ENCODE measurements at places on chromosomes 3 and 15.

DNA sequence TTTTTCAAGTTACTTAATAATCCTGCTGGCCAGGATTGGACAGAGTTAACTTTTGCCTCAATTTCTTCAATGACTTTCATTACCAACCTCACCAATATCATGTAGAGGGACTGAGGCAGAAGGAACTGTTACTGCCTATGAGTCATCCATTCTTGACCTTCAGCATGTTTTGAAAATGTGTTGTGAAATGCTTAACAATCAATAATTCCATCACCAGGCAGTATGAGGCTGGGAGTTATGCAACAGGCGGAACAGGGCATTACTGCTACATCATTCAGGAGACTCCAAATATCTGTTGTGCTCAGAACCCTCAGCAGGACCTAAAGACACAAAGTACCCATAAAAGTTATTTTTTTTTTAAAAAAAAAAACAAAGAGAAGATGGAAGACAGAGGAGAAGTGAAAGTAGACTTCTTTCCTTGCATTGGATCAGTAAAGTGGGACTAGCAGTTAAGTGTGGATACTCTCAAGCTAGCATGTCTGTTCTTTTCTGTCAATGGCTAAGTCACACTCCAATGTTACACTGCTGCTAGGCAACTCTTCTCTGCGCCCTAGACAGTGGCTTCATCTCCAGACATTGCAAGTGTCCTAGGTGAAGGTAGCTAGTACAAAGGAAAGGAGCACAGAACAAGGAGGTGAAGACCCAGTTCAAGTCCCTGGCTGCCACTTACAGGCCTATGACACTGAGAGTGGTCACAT is 184.9 kb upstream of the LPP start:
- no peak for ATAC-seq

GRCh38 chr3:8443829-8444791 is 57.5 kb upstream of the LMCD1 start:
- ATAC-seq = peak; percentile 95

DNA sequence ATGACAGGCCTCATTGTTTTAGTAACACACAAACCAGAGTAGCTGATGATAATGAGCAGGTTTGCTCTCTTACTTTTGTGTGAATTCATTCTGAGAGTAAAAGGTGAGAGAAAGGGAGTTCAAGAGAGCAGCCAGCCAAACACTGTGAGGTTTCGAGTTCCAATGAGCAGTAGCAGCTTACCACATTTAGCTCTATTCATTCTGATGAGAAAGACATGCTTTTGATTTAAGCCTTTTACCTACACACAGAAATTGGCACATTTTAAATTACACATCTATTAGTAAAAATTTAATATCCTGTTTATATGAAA is 28.0 kb downstream of the GLDN start:
- no peak for ATAC-seq

DNA sequence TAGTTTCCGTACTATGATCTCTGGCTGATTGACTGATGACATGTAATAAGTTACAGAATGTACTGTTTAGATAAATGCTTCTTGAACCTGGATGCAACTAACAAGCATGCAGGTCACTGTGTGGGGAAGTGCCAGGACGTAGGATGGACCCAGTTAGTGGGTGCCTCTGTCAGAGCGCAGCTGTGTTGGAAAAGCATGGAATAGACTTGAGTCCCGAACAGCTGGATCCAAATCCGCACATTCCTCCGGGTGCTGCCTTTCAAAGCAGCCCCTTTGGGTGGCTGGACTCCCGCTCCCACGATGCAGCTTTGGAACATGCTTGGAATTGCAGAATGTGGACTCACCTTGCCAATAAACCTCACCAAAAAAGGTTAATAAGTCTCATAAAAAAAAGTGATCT is 35.5 kb upstream of the ALDH1A3 start:
- ATAC-seq = no peak

DNA sequence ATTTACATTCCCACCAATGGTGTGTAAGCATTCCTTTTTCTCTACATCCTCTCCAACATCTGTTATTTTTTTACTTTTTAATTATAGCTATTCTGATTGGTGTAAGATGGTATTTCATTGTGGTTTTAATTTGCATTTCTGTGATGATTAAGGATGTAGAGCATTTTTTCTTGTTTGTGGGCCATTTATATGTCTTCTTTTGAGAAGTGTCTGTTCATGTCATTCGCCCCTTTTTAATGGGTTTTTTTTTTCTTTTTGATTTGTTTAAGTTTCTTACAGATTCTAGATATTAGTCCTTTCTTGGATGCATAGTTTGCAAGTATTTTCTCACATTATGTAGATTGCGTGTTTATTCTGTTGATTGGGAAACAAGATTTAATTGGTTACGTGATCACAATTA is 14.2 kb downstream of the RAP2B start:
- ATAC-seq = no peak

- peak; percentile 69 for ATAC-seq
Measured at GRCh38 chr15:81163961-81164800, 30.1 kb downstream of the CFAP161 start.

- ATAC-seq = no peak
Measured at GRCh38 chr3:190436331-190436730, 13.4 kb downstream of the TMEM207 start.

DNA sequence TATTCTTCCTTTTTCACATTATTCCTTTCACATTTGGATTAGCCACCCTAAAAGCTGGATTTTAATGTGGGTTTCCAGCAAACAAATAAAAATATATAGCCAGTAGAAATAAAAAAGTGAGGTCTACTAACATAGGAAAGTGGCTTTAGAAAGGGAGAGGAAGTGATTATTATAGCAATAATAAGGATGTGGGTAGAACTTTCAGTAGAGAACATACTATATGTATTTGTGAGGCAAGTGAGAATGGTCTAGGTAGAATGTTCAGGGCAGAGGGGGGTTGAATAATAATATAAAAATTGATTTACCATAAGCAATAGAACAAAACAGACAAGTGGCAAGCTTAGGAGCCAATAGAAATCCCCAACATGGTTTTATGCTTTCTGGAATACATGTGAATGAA is 88.6 kb downstream of the NR1I2 start:
- ATAC-seq = no peak

DNA sequence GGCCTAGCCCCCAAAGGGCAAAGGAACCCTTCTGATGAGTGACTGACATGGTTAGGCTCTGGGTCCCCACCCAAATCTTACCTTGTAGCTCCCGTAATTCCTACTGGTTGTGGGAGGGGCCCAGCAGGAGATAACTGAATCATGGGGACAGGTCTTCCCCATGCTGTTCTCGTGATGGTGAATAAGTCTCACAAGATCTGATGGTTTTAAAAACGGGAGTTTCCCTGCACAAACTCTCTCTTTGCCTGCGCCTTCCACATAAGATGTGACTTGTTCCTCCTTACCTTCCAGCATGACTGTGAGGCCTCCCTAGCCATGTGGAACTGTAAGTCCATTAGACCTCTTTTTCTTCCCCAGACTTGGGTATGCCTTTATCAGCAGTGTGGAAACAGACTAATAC is 16.9 kb downstream of the TKT start:
- ATAC-seq = no peak
